ENCODE measurements at places on chromosomes 1 and 21. TPM values are rescaled to one million over a fixed set of nuclear protein-coding genes. Genes with fewer than 3 reads are reported as not detected.

DNA sequence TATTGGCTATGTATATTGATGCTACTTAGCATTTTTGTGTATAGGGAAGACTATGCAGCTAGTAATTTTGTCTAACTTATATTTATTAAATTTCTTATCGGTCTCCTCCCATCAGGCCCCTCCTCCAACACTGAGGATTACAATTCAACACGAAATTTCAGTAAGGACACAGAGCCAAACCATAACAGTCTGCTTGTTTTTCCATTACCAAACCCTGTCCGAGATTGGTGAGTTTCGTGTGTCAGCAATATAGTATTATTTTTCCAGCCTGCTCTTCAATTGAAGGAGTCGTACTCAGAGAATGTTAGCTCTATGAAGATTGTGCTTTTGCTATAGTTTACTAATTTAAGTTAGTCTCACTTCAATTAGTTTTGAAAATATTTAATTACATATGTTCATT is 1495.3 kb downstream of the MRPL39 start:
- no peaks in the 10 kb centered on the region for H3K27me3 ChIP-seq
- no peak overlapping the region for H3K4me3 ChIP-seq
- H3K36me3 ChIP-seq, result no peaks in the 10 kb centered on the region
- H3K27ac ChIP-seq, result no peak overlapping the region
- no peaks in the 10 kb centered on the region for H3K4me1 ChIP-seq

GRCh38 chr1:10759413-10760200 is 36.8 kb downstream of the CASZ1 start:
- no peaks in the 10 kb centered on the region for H3K27me3 ChIP-seq
- no peaks in the 10 kb centered on the region for H3K36me3 ChIP-seq
- H3K4me1 ChIP-seq, result peaks cover 16% of the 10 kb centered on the region
- H3K27ac ChIP-seq, result no peak overlapping the region
- no peak for DNase-seq

VAV3 gene
- total RNA-seq, result 10.0 TPM

SH2D1B gene
- total RNA-seq, result not detected

CNR2 gene
- not detected for total RNA-seq

- H3K36me3 ChIP-seq, result no peaks in the 10 kb centered on the region
- DNase-seq, result no peak
- H3K27ac ChIP-seq, result no peak overlapping the region
- no peaks in the 10 kb centered on the region for H3K4me1 ChIP-seq
- H3K27me3 ChIP-seq, result peaks cover 4% of the 10 kb centered on the region
Measured at GRCh38 chr1:119314001-119314796, 54.4 kb upstream of the HAO2 start.

TMPRSS15 gene
- total RNA-seq, result 4.1 TPM

Data from type B pancreatic cell (in vitro differentiated cells).